ENCODE measurements at places on chromosomes 5 and 9.

DNA sequence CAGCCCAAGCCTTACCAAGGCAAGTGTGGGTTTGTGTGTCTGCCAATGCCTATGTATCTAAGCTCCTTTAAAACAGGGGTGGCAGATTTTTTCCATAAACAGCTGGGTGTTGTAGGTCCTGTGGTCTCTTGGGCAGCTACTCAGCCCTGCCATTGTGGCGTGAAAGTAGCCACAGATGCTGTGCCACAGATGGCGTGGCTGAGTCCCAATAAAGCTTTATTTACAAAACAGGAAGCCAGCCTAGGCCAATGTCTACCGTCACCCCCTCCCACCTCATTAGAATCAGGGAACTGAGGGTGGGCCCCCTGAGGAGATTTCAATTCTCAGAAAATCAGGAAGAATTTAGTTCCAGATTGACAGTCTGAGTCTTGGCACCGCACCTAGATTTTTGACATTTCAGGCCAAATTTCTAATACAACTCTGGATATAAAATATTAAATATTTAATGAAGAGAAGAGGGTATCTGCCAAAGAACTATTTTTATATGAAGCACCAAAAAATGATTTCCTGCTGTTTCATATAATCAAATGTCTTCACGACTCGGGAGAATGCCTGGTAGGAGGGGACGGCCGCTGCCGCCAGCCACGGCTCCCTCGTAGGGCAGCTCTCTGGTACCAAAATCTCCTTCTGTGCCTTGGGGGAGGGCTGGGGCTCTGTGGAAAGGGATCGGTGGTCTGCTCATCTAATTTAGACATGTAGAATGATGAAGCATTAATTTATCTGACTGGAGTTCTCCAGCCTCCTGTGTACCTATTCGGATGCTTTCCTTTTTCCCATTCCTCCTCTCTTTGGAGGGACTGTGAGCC lies 420.9 kb downstream of the IRX2 start:
- no peak for DNase-seq

GRCh38 chr9:135501261-135502167 lies 1.0 kb downstream of the MRPS2 start:
- DNase-seq, result no peak

DNA sequence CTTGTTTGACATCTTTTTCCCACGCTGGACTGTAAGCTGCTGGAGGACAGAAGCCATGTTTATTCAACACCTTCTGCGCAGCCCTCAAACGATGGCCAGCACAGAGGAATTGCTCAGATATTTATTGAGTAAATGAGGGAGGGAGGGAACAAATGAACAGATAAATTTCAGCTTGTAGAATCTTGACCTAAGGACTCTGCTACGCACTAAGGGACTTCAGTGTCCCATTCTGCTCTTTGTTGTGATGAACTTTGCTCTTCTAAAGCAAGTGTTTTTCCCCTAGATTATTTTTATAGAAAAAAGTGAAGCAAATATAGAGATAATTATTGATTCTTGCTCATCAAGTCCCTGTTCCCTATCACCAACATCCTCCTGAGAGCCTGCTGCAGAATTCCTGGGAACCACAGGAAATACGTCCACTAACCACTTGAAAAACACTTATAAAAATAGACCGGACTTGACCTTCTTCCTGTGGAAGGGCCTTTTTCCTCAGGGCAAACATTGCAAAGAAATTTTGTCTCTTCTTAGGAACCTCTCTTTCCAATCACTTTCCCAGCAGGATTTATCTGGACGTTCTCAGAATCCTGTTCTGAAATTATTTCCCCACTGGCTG lies 54.9 kb downstream of the FGF1 start:
- DNase-seq, result no peak

DNA sequence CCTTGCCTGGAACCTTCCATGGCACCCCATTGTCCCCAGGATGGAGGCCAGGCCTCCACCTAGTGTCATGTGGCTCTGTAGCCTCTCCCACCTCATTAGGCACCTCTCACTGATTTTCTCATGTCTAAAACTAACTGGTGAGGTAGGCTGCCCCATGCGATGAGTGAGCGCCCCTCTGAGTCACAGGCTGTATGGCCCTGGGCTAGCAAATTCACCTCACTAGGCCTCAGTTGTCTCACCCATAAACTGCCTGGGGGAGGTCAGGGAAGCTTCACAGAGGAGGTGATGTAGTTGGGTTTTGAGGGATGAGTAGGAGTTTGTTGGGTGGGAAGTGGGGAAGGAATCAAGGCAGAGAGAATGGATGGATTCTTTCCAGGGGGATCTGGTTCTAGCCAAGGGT lies 8.8 kb downstream of the RXRA start:
- DNase-seq, result no peak

DNA sequence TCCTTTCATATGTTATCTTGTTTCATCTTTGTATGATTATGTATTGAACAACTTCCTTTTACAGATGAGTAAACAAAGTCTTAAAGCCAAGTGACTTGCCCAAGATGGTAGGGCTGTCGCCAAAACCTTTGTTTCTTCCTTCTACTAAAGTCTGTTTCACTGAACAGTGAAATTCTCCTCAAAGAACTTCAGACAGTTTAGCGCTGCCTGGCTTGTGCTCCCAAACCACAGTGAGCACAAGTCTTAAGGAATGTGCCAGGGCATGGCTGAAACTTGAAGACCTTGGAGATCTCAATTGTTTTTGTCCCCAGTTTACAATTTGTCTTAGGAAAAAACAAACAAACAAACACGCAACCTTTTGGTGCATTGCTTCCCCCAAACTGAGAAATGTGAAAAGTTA lies 273.5 kb downstream of the CRB2 start:
- DNase-seq, result no peak

- DNase-seq, result no peak
Measured at GRCh38 chr9:9791611-9792010, 821.2 kb downstream of the PTPRD start.

DNA sequence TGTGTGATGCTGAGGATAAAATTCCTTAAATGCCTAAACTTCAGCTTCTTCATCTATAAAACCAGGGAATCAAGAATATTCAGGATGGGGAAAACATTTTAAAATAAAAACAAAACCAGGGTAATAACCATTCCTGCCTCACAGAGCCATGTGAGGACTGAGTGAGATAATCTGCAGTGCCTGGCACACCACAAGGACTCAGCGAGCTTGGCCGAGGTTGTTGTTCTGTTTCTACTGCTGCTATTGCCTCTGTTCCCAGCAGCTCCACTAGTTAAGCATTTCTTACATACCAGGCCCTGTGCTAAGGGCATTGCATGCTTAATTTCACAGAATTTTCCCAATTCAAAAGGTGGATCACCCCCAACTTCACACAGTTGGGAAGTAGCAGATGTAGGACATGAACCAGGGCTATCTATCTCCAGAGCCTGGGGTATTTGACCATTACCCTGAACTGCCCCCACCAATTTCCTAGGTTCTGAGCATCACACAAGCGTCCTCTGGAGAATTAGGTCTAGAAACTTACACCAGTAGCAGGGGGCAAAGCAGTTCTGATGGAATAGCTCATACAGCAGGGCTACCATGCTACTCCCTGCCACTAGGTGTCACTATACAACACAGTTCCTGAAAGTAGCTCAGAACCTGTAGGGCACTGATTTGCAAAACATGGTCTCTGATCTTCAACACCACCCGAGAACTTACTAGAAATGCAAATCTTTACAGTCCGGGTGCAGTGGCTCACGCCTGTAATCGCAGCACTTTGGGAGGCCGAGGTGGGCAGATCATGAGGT lies 74.3 kb downstream of the LRSAM1 start:
- no peak for DNase-seq

- DNase-seq, result no peak
Measured at GRCh38 chr9:116153765-116154333, at the start of gene PAPPA. Gene PAPPA, plus strand, starts transcription at chr9:116153791. Its CDS starts 382 bp downstream, at chr9:116154173.

GRCh38 chr9:100222674-100223073 lies 123.6 kb downstream of the INVS start:
- no peak for DNase-seq

- no peak for DNase-seq
Measured at GRCh38 chr5:107532916-107533315, 137.8 kb downstream of the EFNA5 start.

DNA sequence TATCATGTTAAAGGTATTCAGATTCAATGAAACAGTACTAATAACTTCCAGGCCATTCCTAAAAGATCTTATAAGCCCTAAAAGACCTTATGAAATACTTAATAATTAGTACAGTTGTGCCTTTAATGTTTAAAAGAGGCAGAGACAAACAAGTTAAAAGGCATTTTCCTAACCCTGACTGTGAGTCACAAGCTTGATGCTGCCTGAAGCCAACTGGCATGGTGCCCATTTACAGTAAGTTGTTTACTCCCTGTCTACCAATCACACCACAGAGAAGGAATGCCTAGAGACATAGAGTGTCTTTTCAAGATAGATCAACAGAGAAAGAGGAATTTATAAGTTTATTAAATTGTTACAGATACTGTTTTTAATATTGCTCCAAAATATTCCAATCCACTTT lies 47.8 kb downstream of the NR3C1 start:
- peak; percentile 65 for DNase-seq

DNA sequence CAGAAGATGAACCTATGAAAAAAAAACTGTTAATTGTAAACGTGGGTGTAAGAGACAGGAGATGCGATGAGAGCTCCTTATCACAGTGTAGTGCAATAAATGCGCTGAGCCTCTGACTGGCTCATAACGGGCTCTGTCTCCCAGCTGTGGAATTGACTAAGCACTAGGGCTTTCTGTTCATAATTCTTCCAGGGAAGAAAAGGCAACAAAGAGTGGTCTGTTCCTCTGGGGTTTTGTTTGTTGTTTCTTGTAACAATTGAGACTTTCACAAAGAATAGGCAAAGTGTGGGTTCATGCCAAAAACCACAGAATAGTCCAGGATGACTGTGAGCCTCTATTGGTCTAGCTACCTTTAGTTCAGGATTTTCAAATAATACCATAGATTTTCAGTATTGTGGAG lies 39.4 kb downstream of the UBE2QL1 start:
- no peak for DNase-seq

- no peak for DNase-seq
Measured at GRCh38 chr5:153096381-153096780, 394.1 kb upstream of the GRIA1 start.

GRCh38 chr5:127867022-127867783 lies 164.0 kb downstream of the CCDC192 start:
- no peak for DNase-seq

GRCh38 chr5:67166460-67167285 lies 29.9 kb downstream of the CD180 start:
- DNase-seq, result peak; percentile 68

Measured in activated gamma-delta T cell treated with Interleukin-2 at 50 U/mL for 16 hours (primary cell).